ENCODE measurements at places on chromosomes 13 and 19.

- DNase-seq: no peak
Observed at GRCh38 chr13:36848199-36848982, 29.4 kb downstream of the RFXAP start.

GRCh38 chr19:13085666-13086065 lies 17.0 kb downstream of the LYL1 start:
- DNase-seq: no peak

GRCh38 chr19:20662421-20663105 lies 1.2 kb upstream of the ZNF626 start:
- DNase-seq: no peak

DNA sequence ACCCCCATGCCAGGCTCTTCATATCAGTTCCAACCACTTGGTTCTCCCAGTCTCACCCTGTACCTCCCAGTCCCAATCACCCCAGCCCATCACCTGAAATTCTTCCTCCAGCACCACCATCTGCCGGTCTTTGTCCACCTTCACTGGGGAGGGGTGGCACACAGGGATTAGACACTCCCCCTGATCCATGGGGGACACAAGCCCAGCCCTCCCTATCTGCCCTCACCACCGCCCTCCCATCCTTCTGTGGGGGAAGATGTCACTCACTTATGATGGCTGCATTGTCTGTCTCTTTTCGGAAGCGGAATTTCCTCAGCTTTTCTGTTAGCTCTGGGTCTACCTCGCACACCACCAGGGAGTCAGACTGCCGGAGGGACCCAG lies 685 bp downstream of the GMFG start:
- no peak for DNase-seq

DNA sequence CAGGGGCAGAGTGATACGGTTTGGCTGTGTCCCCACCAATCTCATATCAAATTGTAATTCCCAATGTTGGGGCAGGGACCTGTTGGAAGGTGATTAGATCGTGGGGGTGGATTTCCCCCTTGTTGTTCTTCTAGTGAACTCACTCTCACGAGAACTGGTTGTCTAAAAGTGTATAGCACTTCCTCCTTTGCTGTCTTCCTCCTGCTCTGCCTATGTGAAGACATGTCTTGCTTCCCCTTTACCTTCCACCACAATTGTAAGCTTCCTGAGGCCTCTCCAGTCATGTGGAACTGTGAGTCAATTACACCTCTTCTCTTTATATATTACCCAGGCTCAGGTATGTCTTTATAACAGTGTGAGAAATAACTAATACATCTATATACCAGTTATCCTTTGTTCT lies 706.4 kb upstream of the KLHL1 start:
- DNase-seq: no peak

DNA sequence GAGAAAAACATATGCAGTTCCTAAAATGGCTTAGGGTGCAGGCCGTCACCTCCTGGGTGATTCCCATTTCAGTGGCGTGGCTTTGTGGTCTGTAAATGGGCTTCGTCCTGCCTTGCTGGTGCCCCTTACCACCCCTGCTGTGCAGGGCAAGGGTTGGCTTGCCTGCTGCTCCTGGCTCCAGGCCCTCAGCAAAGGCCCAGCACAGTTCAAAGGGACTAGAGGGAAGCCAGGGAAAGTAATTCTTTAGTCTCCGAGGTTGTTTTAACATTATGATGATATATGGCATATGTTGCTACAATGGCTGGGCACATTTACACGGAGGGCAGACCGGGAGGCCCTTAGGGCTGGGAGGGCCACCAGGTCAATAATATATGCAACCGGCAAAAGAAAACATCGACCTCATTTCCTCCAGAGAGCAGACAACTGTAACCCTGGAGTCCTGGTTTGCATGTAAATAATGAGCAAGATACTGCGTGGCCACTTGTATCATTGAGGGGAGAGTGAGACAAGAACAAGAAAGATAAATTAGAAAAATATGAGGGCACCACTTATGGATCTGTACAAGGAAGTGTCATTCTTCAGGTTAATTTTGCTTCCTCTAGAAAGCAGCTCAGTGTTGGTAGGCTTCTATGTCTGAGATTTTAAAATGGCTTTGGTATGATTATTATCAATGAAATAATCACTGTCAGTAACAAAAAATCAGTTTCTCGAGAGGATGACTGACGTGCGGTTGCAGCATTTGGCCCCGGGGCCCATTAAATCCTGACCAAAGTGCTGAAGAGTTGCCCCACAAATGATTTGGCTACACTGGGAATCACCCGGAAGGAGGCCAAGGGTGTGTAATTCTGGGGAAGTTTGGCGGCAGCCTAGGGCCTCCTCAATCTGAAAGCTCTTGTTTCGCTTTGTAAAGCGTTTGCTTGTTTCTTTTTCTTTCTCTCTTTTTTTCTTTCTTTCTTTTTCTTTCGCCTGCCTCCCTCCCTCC lies 32.8 kb upstream of the URI1 start:
- no peak for DNase-seq

DNA sequence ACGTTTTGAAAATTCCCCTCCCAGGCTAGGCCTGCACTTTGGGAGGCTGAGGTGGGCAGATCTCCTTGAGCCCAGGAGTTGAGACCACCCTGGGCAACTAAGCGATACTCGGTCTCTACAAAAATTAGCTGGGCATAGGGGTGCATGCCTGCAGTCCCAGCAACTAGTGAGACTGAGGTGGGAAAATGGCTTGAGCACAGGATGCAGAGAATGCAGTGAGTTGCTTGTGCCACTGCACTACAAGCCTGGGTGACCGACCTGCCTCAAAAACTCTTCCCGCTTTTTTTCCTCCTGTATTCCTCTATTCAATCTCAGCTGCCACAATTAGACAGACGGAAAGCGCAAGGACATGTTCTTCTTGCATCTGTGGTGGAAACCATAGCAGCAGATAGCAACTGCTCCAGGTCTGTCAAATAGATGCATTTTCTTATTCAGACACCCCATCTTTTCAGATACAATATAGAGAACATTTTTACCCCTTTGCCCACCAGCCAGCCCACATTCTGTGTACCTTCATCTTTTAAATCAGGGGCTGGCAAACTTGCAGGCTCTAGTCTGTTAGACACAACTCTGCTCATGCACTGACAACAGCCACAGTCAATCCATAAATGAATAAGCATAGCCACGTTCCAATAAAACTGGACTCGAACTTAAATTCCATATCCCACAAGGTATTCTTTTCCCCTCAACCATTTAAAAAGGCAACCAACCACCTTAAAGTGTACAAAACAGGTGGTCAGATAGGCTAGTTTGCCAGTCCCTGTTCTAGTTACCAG lies 4.8 kb downstream of the TPT1 start:
- DNase-seq: no peak

- no peak for DNase-seq
Observed at GRCh38 chr13:59424661-59425060, 739.1 kb downstream of the DIAPH3 start.

DNA sequence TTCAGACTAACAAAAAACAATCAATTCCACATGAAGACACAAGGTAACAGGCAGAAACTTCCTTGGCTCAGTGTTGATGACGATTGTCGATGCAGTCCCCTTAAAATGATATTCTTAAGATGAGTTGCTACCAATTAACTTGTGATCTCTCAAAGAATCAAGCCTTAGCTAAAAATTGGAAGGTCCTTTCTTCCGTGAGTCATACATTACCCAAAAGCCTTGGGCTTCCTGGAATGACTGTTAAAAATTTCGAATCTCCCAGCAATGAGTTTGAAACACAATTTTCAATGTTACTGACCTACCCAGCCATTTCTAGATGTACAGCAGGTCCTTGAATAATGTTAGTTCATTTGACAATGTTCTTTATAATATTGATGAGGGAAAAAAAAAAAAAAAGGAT lies 28.0 kb upstream of the RB1 start:
- DNase-seq: no peak

DNA sequence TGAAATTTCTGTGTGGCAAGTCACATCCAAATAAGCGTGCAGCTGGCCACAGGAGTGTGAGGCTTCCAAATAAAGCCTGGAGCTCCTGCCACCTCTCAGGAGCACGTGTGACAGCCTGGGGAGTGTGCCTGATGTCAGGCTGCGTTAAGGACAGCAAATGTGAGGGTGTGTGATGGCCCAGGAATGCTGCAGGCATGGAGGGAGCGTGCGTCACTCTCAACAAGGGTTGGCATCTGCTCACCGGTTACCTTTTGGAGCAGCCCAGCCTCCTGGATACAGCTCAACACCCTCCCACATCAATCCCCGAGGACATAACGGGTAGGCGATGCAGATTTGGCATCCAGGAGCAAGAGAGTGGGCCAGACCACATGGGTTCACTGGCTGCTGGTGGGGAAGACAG lies 19.0 kb downstream of the NUMBL start:
- DNase-seq: no peak

GRCh38 chr19:16825312-16826052 lies 3.7 kb upstream of the SIN3B start:
- no peak for DNase-seq

DNA sequence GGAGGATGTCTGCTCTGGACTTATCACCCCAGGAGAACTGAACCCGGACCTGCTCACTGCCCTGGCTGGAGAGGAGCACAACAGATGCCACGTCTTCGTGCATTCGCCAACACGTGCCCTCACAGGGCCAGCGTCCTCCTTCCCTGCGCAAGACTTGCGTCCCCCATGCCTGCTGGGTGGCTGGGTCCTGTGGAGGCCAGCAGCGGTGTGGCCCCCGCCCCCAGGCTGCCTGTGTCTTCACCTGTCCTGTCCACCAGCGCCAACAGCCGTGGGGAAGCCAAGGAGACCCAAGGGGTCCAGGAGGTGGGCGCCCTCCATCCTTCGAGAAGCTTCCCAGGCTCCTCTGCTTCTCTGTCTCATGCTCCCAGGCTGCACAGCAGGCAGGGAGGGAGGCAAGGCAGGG lies 3.4 kb upstream of the TEKTIP1 start:
- DNase-seq: no peak

GRCh38 chr13:74174810-74175209 lies 40.6 kb upstream of the KLF12 start:
- no peak for DNase-seq

GRCh38 chr19:12346896-12347295 lies 13.5 kb upstream of the ZNF563 start:
- no peak for DNase-seq

- no peak for DNase-seq
Observed at GRCh38 chr13:74132152-74132775, 1.9 kb downstream of the KLF12 start.

GRCh38 chr19:22530042-22530441 lies 104.1 kb upstream of the ZNF492 start:
- DNase-seq: no peak

DNA sequence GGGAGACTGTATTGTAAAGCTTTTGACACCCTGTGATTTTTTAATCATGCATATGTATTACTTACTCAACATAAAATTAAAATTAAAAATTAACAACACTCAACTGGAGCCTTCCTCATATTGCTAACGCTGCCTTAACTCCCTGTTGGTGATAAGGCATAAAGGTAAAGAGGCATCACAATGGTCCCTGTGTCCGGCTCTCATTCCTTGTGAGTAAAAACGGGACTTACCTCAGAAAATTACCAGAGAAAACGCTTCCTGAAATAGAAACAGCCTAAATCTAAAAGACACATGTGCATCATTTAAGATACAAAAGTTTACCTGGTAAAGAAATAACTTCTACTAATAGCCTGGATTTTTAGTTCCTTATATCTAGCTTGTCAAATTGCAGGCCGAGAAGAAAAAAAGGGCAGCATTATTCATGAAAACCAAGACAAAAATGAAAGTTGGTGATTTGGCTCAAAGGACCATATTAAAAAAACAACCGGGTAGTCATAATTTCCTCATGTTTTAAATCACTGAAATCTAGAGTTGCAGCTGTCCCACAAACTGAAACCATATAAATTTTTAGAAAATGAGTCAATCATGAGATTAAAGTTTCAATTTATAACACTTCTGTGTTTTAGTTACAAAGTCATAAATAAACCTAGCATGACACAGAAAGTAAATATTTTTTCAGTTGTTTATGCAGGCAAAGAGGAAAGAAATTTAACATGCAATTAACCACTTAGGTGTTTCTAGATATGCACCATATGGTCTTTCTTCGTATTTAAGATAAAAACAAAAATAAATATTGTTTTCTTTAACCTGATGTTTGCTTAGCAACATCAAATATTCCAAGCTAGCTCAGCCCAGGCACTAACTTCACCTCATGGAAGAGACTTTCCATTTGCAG lies 94.7 kb downstream of the MIPEP start:
- no peak for DNase-seq

- no peak for DNase-seq
Observed at GRCh38 chr13:112106478-112107141, 39.7 kb downstream of the SOX1 start.

DNA sequence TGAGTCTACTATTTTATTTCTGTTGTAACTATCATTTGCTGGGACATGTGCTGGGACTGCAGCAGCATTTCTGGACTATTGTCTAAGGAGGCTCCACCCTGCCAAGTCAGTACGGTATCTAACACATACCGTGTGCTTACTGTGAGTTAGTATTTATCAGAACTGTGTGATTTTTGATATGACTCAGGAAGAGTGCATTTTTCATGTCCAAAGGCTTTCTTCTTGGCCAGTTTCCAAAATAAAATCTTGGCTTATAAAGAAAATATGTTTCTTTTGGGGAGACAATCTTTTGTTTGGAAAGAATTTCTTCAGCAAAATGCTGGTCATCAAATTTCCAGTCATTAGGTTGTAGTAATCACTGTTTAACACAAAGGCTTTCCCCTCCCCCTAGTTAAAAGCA lies 11.6 kb downstream of the PARP4 start:
- DNase-seq: no peak

DNA sequence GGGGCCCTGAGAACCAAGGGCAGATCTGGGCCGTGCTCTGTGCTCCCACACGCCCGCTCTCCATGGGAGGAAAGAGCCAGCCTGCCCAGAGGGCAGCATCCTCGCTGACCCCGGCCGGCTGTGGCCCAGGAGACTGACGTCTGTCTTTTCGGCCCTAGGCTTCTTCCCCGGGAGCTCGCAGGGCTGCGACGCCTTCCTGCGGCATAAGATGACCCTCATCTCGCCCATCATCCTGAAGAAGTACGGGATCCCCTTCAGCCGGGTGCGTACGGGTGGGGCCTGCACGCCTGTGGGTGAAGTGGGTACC lies 108.2 kb downstream of the KDM4B start:
- no peak for DNase-seq

DNA sequence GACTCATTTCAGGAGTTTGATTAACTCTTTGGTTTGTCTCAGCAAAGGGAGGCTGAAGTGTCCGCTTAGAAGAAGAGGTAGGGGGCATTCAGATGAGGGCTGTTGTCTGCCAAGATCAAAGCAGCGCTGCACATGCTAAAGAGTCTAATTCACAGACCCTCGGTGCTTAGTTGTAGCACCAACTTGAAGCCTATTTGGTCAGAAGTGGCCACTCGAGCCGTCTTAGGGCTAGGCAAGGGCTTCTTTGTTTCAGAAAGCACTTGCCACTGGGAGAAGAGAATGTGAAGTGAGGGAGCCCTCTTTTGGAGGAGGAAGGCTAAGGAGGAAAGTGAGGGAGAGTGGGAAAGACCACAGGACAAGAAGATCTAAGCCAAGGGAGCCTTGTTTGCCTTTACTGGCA lies 313.4 kb upstream of the TMTC4 start:
- no peak for DNase-seq

GRCh38 chr13:31048521-31048920 lies 113.2 kb downstream of the HSPH1 start:
- DNase-seq: no peak

GRCh38 chr13:102136735-102137296 lies 265.0 kb downstream of the FGF14 start:
- DNase-seq: no peak

All from stimulated activated CD8-positive, alpha-beta memory T cell treated with anti-CD3 and anti-CD28 coated beads, Interleukin-7, amount 100 ng/mL, for 1 hour (primary cell).